ENCODE measurements at places on chromosomes 4 and X. TPM values are rescaled to one million over a fixed set of nuclear protein-coding genes. Genes with fewer than 3 reads are reported as not detected.

DNA sequence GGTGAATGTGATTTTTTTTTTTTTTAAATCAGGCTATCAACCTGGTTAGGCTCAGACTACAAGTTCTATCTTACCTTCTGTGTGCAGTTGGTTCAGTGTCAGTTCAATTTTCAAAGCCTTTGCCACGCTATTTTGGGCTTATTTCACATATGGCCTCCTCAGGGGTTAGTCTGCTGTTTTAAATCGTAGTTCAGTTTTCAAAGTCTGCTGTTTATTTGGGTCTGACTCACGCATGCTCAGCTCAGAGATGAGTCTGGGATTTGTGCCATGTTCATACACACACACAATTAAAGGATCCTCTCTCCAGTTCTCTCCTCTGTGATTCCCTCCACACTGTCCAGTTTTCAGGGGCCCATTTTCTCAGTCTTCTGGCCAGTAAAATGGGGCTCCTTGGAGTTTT, 32.3 kb upstream of the ZFX start:
- DNase-seq: no peak

DNA sequence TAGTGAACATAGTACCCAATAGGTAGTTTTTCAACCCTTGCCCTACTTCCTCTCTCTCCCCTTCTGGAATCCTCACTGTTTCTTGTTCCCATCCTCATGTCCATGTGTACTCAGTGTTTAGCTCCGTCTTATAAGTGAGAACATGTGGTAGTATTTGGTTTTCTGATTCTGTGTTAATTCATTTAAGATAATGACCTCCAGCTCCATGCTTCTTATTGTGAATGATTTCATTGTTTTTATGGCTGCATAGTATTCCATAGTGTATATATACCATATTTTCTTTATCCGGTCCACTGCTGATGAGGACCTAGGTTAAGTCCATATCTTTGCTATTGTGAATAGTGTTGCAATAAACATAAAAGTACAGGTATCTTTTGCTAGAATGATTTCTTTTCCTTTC, 31.0 kb downstream of the IRF2 start:
- no peak for DNase-seq

- DNase-seq: no peak
Measured at GRCh38 chr4:162056990-162057389, 106.8 kb downstream of the FSTL5 start.

Gene FAM9C
- total RNA-seq: not detected

DNA sequence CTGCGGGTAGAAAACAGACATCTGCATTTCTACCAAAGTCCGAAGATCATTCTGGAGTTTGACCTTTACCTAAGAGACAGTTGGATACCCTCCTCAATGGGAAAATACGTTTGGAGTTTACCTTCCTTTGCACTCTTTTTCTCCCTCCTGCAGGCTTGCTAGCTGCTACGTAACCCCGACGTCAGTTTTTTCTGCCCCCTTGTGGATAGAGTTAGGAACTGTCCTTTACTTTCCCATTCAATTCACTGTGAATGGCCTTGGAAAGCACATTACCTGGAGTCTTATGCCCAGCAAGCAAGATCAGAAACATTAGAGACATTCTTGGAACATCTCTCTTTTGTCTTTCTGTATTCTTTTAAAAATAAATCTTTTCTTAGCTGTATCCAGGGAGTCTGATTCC, 250.7 kb downstream of the NAP1L3 start:
- no peak for DNase-seq

GRCh38 chr4:147943159-147943638, 211.3 kb downstream of the ARHGAP10 start:
- no peak for DNase-seq

Gene CT45A1
- not detected for total RNA-seq

DNA sequence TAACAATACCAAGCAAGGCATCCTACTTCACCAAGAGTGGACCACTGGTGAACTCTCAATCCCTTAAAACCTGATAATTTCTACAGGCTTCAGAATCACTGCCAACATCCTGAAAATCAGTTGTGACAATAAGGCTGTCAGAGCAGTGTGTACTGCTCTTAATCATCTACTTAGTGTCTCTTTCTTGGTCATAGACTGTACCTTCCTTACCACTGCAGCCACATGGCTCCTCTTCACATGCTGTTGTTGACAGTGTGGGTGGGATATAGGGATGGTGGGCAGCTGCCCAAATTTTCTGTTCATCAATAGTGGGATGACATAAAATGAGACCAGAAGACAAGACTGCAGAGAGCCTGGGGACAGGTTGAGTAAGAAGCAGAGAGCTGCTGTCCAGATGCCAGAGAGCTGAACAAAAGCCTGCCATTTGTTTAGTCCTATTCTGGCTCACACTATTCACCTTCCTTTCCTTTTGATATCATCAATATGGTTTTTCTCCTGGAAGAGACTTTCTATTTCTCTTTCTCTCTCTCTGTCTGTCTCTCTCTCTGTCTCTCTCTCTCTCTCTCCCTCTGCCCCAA, 178.9 kb downstream of the MGST2 start:
- DNase-seq: no peak

Gene DOK7
- total RNA-seq: 0.20 TPM

Gene PNCK
- not detected for total RNA-seq

DNA sequence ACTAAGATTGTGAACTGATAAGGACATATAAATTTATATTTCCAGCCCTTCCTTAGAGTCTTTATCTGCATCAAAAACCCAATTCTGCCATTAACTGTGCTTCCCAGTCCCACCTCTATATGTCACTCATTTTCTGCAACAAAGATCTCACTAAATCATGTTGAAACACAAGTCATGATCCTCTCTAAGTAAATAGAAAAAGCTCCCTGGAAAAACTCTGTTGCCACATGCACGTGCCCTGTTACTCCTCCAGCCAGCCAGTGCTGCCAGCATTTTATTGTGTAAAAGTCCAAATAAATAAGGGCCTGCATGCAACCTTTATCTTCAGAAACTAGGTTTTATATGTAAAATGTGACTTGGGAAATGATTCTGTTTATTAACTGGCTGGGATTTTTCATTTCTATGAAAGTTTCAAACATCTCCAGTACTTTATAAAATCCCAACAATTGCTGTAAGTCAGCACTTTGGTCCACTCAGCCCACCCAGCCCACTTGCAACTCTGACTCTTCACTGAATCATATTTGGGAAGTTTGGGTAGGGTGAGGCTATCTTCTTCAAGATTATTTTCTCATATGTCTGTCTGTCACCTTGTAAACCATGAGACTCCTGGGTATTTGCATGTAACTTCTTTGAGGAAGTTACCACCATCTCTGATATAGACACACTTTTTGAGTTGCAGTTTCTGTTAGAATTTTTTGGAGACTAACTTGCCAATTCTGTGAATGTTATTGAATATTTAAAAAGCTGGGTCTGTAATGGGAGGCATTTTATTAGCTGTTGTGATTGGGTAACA, 40.0 kb upstream of the SMARCA5 start:
- DNase-seq: no peak

- DNase-seq: no peak
Measured at GRCh38 chr4:92254767-92255442, 48.9 kb upstream of the GRID2 start.

Gene NLGN4X
- not detected for total RNA-seq

GRCh38 chr4:108029731-108030130, 40.0 kb downstream of the HADH start:
- no peak for DNase-seq

GRCh38 chr4:147741190-147741788, 9.4 kb downstream of the ARHGAP10 start:
- DNase-seq: no peak

DNA sequence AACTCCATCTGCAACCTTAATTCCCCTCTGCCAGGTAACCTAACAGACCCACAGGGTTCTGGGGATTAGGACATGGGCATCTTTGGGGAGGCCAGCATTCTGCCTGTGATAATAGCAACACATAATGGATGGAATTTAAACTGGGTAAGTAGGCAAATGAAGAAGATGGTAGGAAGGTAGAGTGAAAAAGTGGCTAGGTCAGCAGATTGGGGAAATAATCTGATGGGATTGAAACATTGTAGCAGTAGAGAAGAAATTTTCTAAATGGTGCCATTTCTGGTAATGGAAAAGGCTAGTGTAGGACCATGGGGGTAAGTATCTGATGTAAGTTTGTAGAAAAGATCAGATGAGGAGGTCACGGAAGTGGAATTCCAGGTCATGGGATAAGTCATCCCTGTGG, 3.0 kb upstream of the CT47C1 start:
- DNase-seq: no peak

Gene OPHN1
- 7.4 TPM for total RNA-seq

DNA sequence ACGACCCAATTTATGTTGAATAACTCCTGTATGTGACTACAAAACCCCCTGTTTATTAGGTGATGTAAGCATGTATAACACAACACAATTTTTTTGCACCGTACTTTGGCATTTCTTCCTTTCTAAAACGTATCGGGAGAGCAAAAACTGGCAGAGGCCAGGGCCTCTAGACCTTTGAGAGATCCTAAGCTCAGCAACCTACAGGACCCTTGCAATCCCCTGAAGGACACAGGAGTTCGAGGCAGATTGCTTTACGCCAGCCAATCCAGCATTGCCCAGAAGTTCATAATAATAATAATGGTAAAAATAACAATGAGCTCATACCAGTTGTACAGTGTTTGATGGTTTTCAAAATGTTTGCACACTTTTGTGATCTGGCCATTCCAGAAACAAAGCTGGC, 7.7 kb downstream of the NKX3-2 start:
- no peak for DNase-seq

- DNase-seq: no peak
Measured at GRCh38 chr4:54359919-54360650, 131.0 kb downstream of the PDGFRA start.

- no peak for DNase-seq
Measured at GRCh38 chrX:18174971-18175370, 45.7 kb downstream of the BEND2 start.

DNA sequence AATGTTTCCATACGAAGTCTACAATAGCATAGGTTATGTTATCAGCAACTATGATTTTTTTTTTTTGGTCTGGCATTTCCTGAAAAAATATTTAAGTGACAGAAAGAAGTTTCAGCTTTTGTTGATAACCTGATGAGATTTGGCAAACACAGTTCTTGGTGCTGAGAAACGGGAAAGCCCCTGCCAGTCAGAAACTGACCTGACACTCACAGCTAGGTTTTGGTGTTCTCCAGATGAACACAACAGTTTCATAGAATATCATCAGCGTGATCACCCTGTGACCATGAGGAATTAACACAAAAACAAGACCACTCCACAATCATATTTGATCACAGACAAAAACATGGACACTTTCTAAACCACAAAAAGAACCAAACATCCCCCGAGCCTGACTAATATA, 152.5 kb upstream of the DCAF8L1 start:
- peak; percentile 19 for DNase-seq

Gene MAP3K15
- 0.13 TPM for total RNA-seq

GRCh38 chr4:176034499-176034898, 31.1 kb upstream of the WDR17 start:
- no peak for DNase-seq

Gene CDKL5
- total RNA-seq: 2.5 TPM

GRCh38 chrX:153769158-153769864, 5.3 kb downstream of the PLXNB3 start:
- DNase-seq: no peak

Gene FGG
- not detected for total RNA-seq

Gene UFSP2
- total RNA-seq: 38.9 TPM

GRCh38 chr4:162909952-162910351, 256.7 kb downstream of the NAF1 start:
- DNase-seq: no peak

GRCh38 chr4:57404483-57404882, 294.3 kb upstream of the IGFBP7 start:
- no peak for DNase-seq
